ENCODE measurements at places on chromosomes 12 and 14.

GRCh38 chr14:46464341-46464740 is 187.2 kb downstream of the RPL10L start:
- no peak for DNase-seq

GRCh38 chr12:118219772-118220171 is 83.8 kb downstream of the PEBP1 start:
- DNase-seq, result no peak

DNA sequence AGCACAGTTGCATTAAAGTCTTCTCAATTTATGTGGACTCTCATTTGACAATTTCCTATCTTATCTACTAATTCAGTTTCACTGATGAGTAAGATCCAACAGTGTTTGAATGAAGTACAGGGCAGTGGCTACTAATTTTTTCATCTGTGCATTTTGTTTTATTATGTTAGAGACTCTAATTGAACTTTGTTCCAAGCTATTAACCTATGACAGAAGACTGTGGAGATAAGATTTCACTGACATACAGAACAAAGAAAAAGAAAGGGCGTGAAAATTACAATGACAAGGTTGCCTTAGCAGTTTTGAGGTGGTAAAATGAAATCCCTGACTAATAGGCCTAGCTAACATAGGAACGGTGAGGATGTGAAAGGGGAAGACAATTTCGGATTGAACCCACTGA is 153.2 kb upstream of the SOX5 start:
- DNase-seq, result no peak

GRCh38 chr14:63383776-63384367 is 65.1 kb upstream of the GPHB5 start:
- no peak for DNase-seq

DNA sequence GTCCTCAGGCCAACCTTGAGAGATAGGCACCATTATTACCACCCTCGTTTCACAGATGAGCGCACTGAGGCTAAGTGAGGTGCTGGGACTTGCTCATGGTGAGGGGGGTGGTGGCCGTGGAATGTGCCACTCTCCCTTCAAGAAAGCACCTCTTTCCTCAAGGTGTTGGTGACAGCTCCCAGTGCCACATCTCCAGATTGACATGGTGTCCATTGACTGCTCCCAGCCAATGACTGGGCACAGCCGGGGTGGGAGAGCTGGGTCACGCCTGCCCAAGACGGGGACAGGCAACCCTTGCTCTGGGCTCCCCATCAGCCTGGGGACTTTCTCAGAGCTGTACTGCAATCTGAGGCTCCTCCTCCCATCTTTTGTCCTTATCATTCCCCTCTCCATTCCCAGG is 21.0 kb upstream of the MYL2 start:
- DNase-seq, result no peak

GRCh38 chr12:53803194-53803593 is 51.4 kb upstream of the CISTR start:
- DNase-seq, result no peak

GRCh38 chr12:76384560-76384959 is 36.3 kb upstream of the BBS10 start:
- no peak for DNase-seq

DNA sequence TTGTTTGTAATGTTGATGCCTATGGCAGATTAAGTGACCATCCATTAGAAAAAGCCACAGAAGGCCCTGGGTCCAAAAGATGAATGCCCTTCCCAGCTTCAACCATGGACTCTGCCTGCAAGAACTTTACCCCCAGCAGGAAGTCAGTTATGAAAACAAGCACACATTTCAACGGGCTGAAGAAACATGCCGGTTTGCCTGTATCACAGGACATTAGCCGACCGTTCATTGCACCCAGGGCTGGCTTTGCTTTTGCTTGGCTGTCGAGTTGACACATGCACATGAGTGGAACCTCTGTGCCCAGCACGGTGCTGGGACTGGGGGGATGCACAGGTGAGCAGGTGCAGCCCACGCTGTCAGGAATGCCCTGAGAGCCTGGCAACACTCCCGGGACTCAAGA is 1087.0 kb downstream of the BCL11B start:
- DNase-seq, result no peak

DNA sequence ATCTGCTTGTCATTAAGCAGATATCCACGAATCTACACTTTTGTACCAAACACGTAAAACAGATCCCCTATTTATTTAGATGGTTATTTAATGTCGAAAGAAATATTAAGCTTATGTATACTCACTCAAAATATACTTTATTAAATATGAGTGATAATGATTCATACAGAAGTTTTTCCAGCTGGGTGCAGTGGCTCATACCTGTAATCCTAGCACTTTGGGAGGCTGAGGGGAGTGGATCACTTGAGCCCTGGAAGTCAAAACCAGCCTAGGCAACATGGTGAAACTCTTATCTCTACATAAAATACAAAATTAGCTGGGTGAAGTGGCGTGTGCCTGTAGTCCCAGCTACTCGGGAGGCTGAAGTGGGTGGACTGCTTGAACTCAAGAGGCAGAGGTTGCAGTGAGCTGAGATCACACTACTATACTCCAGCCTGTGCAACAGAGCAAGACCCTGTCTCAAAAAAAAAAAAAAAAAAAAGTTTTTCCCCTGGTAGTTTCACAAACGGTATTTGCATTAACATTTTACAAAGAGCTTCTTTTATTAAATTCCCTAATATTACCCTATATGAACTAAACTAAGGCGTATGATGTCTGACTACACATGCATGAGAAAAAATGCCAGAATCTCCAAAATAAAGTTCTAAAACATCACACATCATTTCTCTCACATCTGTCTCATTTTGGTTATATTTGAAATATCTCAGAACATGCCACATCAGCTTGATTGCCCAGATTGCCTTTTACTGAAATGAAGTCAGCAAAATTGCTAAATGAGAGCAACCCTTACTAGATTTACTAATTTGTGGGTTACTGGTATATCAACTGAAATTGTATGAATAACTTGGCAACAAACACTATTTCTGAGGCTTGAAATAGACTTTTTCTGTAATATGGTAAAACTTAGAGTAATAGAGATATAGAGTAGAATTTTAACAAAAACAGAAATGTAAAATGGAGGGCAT is 74.9 kb downstream of the PAWR start:
- no peak for DNase-seq

GRCh38 chr12:51218607-51219161 is 822 bp upstream of the POU6F1 start:
- no peak for DNase-seq

- no peak for DNase-seq
These were observed 925.1 kb upstream of the ATXN7L3B start for GRCh38 chr12:73612551-73612950.

DNA sequence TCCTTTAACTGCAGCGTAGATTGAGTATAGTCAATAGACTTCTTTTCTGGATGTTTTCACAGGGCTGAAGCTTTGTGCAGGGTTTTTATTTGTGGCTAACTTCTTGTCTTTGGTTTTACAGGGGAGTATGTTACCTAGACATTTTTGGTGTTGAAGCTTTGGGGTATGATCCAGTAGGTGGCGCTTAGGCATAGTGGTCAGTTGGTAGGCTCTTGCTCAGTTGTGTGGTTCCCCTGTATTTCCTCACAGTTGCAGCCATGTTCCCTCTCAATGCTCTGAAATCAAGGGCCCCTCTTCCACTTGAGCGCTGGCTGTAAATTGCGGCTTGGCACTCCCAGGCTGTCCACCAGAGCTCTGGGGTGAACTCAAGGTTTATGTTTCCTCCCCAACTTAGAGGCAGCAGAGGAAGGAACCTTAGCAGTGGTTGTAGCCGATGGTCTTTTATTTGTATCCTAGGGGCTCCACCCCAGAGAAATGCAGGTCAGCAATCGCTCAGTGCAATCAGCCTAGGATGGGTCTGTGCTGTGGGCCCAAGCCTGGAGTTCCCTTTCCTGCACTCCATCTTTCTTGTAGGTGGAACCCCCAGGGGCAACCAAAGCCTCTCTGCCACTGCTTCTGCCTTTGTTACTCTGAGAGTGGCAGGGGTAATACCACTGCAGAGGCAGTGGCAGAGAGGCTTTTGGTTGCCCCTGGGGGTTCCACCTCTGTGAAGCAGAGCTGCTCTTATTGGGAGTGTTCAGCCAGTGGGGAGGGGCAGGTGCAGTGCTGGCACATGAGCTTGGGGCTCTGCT is 55.1 kb downstream of the CMAS start:
- no peak for DNase-seq

- DNase-seq, result no peak
These were observed 322.4 kb upstream of the DCN start for GRCh38 chr12:91505006-91505405.

DNA sequence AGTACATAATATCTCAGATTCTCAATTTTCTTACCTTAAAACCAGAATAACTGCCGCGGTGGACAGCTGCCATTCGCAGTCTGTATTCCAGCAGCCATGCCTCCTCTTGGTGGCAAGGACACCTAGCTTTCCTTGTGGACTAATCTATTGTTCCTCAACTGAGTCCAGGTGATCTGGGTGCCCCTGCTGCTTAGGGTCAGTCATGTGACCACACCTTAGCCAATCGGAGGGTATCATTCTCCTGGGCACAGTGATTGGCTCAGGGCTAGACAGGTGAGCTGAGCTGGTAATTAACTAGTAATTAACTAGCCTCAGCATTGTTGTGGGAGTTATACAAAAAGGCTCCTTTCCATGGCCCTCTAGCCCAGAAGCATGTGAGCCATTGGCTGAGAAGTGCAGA is 55.0 kb downstream of the RIMBP2 start:
- no peak for DNase-seq

DNA sequence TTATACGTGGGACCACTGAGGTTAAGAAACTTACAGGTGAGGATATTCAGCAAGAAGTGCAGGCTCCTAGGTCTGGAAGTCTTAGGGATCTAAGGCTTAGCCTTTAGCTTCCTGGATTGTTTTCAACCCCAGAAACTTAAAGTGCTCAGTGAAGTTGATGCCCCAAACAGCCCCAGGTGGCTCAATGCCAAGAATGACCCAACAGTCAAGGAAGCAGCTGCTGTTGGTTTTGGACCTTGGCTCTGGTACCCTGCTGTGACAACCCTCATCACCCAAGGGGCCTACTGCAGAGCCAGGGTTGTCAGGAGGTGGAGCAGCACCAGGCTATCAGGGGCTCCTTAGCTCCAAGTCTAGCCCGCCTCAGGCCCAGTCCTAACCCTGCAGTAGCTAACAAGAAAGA is 36.8 kb downstream of the VDR start:
- no peak for DNase-seq

DNA sequence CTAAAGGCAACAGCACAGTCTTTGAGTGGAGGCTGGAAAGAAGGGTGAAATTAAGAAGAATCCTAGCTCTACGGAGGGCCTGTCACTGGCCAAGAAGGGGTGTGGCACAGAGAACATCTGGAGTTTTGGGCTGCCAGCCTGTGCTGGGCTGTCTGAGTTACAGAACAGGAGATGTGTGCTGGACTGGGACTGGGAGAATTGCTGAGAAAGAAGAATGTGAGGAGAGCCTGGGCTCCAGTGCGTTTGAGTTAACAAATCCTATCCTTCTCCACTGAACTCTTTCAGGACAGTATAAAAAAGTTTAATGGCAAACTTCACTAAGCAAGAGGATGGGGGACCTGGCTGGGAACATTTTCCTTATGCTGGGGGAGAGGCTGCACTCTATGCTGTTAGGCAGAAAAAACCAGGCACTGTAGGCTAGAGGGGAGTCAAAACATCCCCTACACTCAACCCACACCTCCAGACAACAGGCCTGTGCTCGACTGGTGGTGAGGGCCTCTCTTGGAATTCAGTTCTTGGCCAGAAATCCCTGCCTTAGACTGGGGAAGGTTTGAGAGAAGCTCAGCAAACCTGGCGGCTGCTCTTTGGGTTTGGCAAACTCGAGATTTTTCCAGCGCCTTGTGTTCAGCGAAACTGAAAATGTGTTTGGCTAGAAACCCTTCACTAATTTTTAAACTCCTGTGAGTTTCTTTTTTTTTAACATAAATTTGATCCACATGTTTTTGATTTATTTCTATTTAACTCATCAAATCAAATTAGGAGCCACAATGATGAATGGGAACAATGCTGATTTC is 217.3 kb downstream of the MON2 start:
- DNase-seq, result no peak

DNA sequence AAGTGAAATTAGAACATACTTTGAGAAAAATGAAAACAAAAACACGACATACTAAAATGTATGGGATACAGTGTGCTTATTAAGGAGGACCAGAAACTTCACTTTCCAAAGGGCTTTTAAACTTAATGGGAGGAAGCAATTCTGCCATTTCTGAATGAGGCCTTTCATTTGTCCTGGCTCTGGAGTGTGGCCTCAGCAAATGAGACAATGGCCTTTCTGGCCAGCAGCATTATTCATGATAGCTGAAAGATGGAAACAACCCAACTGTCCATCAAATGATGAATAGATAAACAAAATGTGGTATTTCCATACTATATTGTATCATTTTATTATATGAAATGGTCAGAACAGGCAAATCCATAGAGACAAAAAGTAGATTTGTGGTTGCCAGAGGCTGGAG is 338.6 kb downstream of the CEP128 start:
- no peak for DNase-seq

DNA sequence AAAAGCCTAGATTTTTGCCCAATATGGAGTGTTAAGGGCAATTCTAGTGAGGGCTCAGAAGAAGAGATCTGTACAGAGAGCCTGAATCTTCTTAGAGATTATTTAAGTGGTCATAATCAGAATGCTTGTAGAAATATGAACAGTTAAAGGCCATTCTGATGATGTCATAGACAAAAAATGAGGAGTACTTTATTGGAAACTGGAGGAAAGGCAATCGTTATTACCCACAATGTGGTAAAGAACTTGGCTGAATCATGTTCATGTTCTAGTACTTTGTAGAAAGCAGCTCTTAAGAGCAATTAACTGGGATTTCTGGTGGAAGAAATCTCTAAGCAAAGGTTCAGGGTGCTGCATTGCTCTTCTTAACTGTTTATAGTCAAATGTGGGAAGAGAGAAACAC is 36.4 kb upstream of the SYT10 start:
- no peak for DNase-seq

Measured in right renal pelvis (tissue), 4 donors.